A549 (cell line): ENCODE measurements at places on chromosomes 11 and 22.
A peak's percentile ranks its signal among the peaks of the same experiment; 100 is the strongest.

DNA sequence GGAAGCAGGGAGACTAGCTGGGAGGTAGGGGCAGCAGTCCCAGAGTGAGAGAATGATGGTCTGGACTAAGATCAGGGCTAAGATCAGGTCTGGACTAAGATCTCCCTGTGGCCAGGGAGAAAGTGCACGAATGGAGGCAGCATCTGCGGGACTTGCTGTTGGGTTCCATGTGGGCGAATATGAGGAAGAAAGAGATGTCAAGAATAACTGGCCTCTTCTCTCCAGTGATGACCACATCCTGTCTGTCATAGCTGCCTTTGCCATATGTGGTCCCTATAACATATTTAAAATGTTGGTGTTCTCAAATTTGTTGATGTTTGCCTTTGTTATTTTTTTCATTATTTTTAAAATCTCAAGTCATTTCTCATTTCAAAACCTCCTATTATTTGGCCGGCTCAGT, 27.4 kb upstream of the CXCR5 start:
- DNase-seq = no peak

- no peak for DNase-seq
Measured at GRCh38 chr22:26656891-26657851, at the start of gene MIAT. Gene MIAT, plus strand, starts transcription at chr22:26657588.

DNA sequence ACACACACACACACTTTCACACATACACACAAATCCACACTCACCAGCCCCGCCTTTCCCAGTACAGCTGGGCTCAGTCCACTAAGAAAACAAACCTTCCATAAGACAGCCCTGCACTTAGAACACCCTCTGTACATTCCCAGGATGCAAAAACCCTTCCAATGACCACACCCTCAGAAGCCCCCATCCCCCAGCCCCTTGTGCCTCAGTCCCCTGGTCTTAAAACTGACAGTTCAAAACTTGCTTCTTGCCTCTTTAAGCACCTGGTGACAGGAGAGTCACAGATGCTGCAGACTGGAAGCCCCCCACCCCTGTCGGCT, 23.0 kb downstream of the APLNR start:
- no peak for DNase-seq

DNA sequence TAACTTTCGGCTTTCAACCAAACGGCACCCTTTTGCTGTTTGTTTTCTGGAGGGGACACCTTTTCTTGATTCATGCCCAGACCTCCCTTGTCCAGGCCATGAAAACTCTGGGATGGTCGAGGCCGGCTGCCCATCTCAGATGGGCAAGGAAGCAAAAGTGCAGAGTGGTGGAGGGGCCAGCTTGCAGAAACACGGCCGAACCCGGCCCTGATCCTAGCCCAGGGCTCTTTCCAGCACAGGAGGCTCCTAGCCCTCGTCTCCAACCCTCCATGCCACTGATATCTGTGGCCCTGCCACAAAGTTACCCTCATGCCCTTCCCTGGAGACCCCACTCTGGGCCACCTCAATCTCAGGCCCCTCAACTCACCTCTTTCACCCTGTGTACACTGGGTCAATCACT, 18.9 kb upstream of the SLC22A12 start:
- DNase-seq = no peak

GRCh38 chr11:103709371-103709770, 327.1 kb upstream of the DDI1 start:
- no peak for DNase-seq

DNA sequence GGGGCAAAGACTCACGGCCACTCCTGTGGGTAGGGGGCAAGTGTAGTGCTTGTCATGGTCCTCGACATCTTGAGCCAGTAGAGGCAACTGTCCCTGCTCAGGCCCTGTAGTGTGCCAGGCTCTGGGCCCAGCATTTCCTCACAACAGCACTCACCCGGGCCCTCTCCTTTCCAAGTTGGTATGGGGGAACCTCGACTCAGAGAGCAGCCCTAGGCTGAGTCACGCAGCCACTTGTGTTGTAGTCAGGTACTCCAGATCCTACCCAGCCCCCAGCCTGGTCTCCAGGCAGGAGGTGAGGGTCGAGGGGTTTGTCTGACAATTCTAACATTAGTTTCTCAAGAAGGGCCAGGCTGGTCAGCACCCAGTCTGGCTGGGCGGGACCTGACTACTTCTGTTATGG, 4.1 kb downstream of the RELT start:
- no peak for DNase-seq

DNA sequence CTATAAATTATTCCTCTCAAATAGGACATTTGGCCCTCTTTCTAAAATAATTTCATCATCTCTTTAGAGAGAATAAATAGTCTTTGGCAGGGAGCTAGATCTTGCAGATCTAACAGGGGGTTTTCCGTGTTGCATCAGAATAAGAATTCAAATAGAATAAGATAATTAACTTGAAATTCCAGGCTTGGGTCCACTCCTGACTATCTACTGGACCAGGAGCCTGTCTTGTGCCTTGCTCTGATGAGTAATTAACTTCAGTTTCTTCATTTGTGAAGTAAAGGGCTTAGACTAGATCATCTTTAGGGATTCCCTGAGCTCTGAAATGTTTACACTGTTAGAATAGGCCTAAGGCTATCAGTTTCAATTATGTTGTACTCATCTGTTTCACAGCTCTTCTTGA, 23.5 kb upstream of the TMEM123 start:
- no peak for DNase-seq

DNA sequence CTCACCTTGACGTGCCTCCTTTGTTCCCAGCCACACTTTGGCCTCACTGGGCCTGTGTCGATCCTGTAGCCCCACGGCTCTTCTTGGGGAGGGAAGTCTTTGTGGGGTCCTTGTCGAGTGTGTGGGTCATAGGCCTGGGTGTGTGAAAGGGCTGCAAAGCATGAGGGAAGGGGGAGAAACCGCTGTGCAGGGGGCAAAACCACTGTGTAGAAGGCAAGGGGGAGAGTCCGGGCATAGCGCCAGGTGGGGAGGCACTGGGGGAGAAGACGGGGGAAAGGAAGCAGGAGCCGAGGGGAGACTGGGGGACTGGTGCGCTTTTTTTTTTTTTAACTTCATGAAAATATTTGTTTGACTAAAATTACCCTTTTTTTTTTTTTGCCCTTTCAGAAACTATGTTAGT, 65.1 kb upstream of the RASD2 start:
- no peak for DNase-seq

DNA sequence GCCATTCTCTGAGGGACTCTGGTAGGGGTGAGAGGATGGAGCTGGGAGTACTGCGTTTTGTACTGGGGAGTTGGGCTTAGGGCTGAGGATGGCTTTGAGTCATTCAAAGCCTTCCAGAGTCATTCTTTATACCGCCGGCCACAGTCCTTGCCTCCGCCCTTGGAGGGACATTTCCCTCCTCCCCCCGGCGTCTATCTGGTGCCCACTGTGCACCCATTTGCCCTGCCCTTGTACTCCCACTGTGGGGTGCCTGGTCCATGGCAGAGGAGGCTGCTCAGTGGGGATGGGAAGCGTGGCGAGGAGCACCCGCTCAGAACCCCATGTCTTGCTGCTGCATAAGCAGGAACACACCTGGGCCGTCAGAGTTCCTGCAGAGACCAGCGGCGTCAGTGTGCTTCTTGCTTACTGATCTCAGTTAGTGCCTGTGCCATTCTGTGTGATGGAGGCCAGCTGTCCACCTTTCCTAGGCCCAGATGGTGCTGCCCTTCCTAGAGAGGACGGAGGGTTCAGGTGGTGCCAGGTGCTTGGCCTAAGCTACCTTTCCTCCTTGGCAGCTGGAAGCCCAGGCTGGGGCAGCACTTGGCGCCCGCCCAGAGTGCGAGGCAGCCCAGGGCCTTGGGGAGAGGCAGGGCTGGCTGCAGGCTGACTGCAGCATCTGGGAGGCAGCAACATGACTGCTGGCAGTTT, 23.3 kb upstream of the TMEM191C start:
- no peak for DNase-seq

GRCh38 chr11:19777377-19778102, 64.9 kb downstream of the NAV2 start:
- peak; percentile 68 for DNase-seq

GRCh38 chr11:119891055-119891768, 162.2 kb upstream of the NECTIN1 start:
- DNase-seq = no peak

GRCh38 chr11:13339195-13340153, 61.9 kb downstream of the BMAL1 start:
- DNase-seq = peak; percentile 83

DNA sequence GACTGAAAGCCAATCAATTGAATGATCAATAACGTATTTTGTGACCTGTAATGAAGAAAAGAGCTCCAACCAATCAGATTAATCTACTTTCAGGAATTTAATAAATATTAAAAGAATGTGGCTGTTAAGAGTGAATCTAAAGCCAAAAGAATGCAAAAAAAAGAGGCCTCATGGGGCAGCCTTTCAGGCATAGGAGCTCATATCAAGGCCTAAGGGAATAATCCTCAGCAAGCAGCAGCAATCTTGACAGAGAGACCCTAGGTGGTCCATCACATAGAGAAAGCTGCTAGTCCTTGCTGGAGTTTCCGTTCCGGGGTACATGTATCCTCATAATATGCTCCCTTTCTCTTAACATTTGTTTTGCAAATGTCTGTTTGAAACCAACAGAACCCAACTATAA, 313.1 kb upstream of the PITPNB start:
- DNase-seq = no peak

DNA sequence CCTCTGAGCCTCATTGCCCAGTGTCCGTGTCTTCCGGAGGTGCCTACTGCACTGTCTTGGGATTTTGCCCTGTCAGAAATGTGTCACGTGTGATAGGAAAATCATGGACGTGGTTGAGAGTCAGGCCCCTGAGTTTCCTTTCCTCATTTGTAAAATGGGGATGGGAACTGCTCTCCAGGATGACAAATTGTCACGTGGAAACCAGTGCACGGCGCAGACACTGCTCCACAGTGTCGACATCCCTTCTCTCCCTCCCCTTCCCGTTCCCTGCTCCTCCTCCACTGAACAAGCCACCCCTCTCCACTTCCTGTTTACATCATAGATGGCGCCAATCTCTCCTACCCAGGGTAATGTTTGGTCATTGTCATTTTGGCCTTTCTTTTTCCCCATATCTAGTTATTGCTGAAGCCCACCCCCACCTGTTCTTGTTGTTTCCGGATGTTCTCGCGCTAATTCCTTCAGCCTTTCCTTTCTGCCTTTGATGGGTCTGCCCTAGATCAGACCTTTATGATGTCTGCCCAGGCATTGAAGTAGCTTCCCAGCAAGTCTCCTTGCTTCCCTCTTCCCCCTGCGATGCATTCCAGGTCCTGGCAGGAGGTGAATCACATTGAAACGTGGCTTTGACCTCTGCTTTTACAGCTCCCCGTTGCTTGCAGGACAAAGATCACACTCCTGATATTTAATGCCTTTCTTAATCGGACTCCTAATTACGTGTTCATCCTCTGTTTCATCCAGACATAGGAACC, 91.8 kb downstream of the TBC1D22A start:
- DNase-seq = no peak

GRCh38 chr22:41913842-41914534, 886 bp downstream of the SHISA8 start:
- DNase-seq = no peak

DNA sequence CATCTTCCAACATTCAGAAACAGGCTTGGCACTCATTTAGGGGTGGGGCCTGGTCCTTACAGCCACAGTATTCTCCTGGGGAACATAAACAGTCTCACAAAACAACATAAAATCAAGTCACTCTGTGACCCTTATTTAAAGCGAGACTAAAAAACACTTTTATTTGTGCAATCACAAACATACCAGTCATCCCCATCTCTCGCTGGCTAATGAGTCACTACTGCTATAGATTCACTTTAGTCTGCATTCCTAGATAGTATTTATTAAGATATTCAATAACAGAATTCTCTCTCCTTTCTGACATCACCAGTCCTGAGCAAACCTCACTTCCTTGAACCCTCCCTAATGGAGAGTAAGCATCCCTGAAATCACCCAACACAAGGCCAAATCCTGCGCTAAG, 68.0 kb downstream of the ZBTB44 start:
- DNase-seq = no peak

GRCh38 chr11:36141956-36142355, 147.3 kb downstream of the COMMD9 start:
- no peak for DNase-seq

- no peak for DNase-seq
Measured at GRCh38 chr22:31328544-31328960, 17.6 kb downstream of the PATZ1 start.

- DNase-seq = no peak
Measured at GRCh38 chr11:109739379-109739778, 317.4 kb downstream of the C11orf87 start.

DNA sequence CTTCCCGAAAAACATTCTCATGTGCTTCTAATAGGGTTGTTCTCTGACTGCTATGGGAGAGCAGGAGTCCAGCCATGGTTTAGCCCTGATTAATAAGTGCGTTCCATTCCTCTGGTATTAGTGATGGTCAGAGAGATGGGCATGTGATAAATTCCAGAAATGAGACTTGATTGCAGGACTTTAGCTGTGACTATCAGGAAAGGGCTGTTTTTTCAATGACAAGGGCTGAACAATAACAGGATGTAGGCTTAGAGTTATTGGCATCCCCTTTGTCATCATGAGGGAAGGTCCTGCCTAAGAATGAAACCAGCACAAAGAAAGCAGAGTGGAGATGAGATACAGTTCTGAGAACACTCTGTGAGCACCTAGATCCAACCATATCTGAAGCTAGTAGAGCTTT, 494.6 kb downstream of the MIAT start:
- DNase-seq = no peak

GRCh38 chr11:95652002-95652472, 137.5 kb downstream of the FAM76B start:
- DNase-seq = no peak

DNA sequence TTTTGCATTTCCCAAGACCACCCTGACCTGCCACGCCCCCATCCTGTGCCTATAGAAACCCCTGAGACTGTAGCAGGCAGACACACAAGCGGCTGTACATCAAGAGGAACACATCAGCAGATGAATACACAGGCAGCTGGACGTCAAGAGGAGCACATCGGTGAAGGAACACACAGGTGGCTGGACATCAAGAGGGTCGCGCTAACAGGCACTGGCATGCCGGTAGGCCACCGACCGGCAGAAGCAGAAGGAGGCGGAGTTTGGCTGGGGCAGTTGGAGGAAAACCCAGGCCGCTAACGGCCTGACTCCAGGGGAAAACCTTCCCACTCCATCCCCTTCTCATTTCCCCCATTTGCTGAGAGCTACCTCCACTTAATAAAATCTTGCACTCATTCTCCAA, 5.4 kb upstream of the IPO7 start:
- no peak for DNase-seq

DNA sequence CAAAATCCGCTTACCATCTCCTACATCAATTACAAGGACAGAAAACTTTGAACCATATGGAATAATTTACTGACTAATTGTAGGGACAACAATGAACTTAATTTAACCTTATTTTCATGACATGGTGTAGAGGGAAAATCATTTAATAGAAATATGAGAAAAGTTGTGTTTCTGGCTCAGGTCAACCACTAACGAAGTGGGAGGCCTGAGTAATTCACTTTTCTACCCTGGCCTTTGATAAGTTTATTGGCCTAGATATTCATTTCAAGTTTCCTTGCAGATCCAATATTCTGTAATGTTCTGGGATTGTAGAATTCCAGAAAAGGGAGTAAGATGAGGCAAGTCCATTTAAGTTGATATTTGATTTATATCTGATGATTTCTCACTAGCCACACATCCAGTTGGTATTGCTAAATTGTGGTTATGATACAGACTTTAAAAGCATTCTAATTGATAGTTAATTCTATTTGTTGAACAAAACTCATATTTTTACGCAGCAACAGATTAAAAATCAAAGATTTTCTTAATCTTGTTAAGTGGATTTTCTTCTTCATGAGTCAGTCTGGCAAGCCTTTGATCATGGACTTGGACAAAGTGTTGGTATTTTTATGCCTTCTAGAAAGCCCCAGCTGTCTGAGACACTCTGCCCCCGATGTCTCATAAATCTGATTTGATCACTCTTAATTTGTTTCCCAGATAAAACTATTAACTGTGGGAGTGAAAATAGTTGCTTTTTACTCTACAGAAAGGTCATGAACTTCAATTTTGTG, 336.5 kb downstream of the TMEM135 start:
- no peak for DNase-seq
